Aorta (tissue), 5 donors: ENCODE measurements at places on chromosomes 5 and 9. TPM values are rescaled to one million over a fixed set of nuclear protein-coding genes. Genes with fewer than 3 reads are reported as not detected.

The PCDHB1 gene
- total RNA-seq, result not detected

The SLC2A6 gene
- 5.8 TPM for total RNA-seq

DNA sequence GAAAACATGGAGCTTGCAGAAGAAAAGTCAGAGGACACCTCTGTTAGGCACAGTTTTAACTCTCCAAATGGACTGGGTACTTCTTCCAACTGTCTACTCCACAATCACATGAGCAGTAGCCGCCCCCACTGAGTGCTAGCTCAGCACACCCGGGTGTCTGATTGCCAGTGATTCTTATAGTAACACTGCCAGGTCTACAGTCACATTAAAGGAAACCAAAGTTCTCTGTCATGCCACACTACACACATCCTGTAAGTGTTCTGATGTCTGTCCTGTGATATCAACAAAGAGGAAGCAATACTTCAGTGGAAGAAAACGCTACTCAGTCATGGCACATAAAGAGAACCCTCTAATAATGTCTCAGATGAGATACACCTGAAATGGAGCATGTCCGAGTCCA is at the start of gene HAVCR2:
HAVCR2 (minus strand) TSS at position 69 of the 400 bp plus-strand sequence; CDS start at position 8, 61 bp downstream.
- H3K4me3 ChIP-seq, result no peak within 1 kb of the TSS
- no peak within 1 kb of the TSS for H3K27ac ChIP-seq

- no peak overlapping the region for H3K27ac ChIP-seq
- no peak overlapping the region for H3K4me3 ChIP-seq
- no peaks in the 10 kb centered on the region for H3K27me3 ChIP-seq
- DNase-seq, result no peak
- peaks cover 3% of the 10 kb centered on the region for H3K36me3 ChIP-seq
- H3K4me1 ChIP-seq, result peaks cover 7% of the 10 kb centered on the region
Observed at GRCh38 chr5:72268753-72269410, 51.2 kb downstream of the MRPS27 start.

DNA sequence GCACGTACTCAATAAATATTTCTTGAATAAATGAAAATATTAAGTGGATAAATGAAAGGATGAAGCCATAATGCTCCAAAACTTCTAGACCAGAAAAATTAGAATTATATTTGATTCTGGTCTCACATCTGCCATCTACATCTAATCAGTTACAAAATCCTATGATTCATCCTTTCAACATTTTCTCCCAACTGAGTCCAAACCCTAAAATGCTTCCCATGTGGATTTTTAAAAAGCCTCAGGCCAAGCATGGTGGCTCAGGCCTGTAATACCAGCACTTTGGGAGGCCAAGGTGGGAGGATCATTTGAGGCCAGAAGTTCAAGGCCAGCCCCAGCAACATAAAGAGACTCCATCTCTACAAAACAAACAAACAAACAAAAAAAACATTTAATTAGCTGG is 31.6 kb upstream of the FST start:
- no peaks in the 10 kb centered on the region for H3K36me3 ChIP-seq
- no peak for DNase-seq
- no peaks in the 10 kb centered on the region for H3K4me1 ChIP-seq
- no peak overlapping the region for H3K27ac ChIP-seq
- no peak overlapping the region for H3K4me3 ChIP-seq

DNA sequence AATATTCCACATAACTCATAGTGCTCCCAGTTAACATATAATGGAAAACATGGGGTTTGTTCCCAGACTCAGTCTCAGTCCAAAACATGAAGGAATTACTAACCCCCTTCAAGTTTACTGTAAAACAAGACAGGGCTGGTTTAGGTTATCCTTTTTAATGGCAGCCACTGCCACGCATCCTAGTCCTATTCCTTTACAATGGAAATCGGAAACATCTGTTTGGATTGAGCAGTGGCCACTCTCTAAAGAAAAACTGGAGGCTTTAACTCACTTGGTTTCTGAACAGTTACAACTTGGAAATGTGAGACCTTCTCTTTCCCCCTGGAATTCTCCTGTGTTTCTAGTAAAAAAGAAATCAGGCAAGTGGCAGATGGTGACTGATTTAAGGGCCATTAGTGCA is 609.9 kb upstream of the ACO1 start:
- no peaks in the 10 kb centered on the region for H3K36me3 ChIP-seq
- no peaks in the 10 kb centered on the region for H3K4me1 ChIP-seq
- DNase-seq, result no peak
- no peaks in the 10 kb centered on the region for H3K27me3 ChIP-seq
- no peak overlapping the region for H3K4me3 ChIP-seq
- H3K27ac ChIP-seq, result no peak overlapping the region

GRCh38 chr5:64834611-64835010 is 65.9 kb downstream of the CWC27 start:
- no peak overlapping the region for H3K27ac ChIP-seq
- DNase-seq, result no peak
- no peaks in the 10 kb centered on the region for H3K27me3 ChIP-seq
- H3K4me1 ChIP-seq, result no peaks in the 10 kb centered on the region
- no peak overlapping the region for H3K4me3 ChIP-seq

- DNase-seq, result no peak
- no peaks in the 10 kb centered on the region for H3K27me3 ChIP-seq
- no peaks in the 10 kb centered on the region for H3K36me3 ChIP-seq
- H3K4me3 ChIP-seq, result no peak overlapping the region
Observed at GRCh38 chr5:35443803-35444595, 173.7 kb upstream of the SPEF2 start.
